Osteoblast (primary cell): ENCODE measurements at places on chromosomes 2 and 18. TPM values are rescaled to one million over a fixed set of nuclear protein-coding genes. Genes with fewer than 3 reads are reported as not detected.

CABYR gene
- total RNA-seq: 3.8 and 4.0 TPM in 2 replicates

ZNF892 gene
- 6.2 and 6.5 TPM in 2 replicates for total RNA-seq

NAT8 gene
- total RNA-seq: not detected in 2 replicates

- H3K36me3 ChIP-seq: no peaks in the 10 kb centered on the region
- H3K4me3 ChIP-seq: no peak overlapping the region
- H3K27ac ChIP-seq: no peak overlapping the region
- no peaks in the 10 kb centered on the region for H3K4me1 ChIP-seq
- no peaks in the 10 kb centered on the region for H3K27me3 ChIP-seq
These were observed 129.1 kb downstream of the NDUFA10 start for GRCh38 chr2:239896075-239896474.

GRCh38 chr18:51339856-51340255 is 142.4 kb upstream of the MEX3C start:
- no peaks in the 10 kb centered on the region for H3K27me3 ChIP-seq
- no peaks in the 10 kb centered on the region for H3K4me1 ChIP-seq
- no peaks in the 10 kb centered on the region for H3K36me3 ChIP-seq
- H3K4me3 ChIP-seq: no peak overlapping the region
- no peak overlapping the region for H3K27ac ChIP-seq

GRCh38 chr18:59268721-59269562 is 4.3 kb downstream of the RAX start:
- H3K27me3 ChIP-seq: peaks cover 98% of the 10 kb centered on the region
- H3K4me1 ChIP-seq: no peaks in the 10 kb centered on the region

GRCh38 chr2:68248806-68249205 is 3.5 kb downstream of the PPP3R1 start:
- no peak overlapping the region for H3K4me3 ChIP-seq
- H3K27me3 ChIP-seq: no peaks in the 10 kb centered on the region
- DNase-seq: no peak
- no peak overlapping the region for H3K27ac ChIP-seq
- H3K4me1 ChIP-seq: peaks cover 20% of the 10 kb centered on the region
- no peaks in the 10 kb centered on the region for H3K36me3 ChIP-seq

DNA sequence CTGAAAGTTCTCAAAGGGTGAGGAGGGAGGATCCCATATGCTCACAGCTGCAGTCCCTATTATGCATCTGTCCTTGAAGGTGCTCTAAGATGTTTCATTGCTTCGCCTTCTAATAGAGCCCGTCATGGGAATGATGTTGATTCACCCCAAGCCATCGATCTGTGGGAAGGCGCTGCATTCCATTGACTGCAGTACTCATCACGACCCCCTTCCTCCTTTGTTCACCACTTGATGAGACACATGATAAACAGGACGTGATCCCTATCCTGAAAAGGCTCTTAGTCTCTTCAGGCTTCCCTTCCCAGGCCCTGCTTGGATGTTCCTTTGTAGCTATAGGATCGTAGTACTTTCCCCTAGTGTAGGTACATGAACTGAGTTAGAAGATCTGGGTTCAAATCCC is 181.8 kb downstream of the AGPS start:
- no peak overlapping the region for H3K4me3 ChIP-seq
- H3K4me1 ChIP-seq: no peaks in the 10 kb centered on the region
- no peaks in the 10 kb centered on the region for H3K27me3 ChIP-seq
- H3K27ac ChIP-seq: no peak overlapping the region
